ENCODE measurements at places on chromosomes 16 and 17. TPM values are rescaled to one million over a fixed set of nuclear protein-coding genes. Genes with fewer than 3 reads are reported as not detected.
A peak's percentile ranks its signal among the peaks of the same experiment; 100 is the strongest.

DNA sequence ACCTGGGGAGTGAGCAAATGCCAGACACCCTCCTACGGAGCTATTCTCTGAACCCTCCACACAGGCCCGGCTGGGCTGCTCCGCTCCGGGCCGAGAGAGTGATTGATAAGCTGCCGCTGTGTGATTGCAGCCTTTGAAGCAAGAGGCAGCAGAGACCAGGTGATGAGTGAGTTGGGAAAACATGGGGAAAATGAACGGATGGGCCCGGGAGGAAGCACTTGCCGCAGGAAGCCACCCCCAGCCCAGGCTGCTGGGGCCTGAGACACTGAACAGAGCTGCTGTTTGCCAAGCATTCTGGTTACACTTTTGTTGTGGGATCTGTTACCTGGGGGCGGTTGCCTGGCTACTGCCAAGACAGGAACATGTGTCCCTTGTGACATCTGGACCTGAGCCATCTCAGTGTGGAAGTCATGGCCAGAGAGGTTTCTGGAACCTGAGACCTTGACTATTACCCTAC, 46.4 kb upstream of the KLHDC4 start:
- no peak for DNase-seq

DNA sequence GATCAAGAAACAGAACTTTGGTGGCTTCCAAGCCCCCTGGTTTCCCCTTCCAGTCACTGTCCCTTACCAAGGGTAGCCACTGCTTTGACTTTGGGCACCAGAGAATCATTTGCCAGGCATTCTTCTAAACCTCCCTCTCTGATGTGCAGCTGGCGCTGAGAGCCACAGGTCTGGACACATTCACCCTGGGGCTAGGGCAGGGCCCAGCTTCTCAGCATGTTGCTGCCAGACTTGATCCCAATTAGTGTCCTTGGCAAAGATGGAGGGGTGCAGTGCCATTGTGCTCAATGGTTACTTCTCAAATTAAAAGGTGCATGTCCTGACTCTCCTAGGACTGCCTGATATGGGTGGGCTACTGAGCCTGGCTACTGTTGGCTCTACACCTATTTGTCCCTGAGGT, 7.6 kb upstream of the SLC47A2 start:
- DNase-seq = no peak

DNA sequence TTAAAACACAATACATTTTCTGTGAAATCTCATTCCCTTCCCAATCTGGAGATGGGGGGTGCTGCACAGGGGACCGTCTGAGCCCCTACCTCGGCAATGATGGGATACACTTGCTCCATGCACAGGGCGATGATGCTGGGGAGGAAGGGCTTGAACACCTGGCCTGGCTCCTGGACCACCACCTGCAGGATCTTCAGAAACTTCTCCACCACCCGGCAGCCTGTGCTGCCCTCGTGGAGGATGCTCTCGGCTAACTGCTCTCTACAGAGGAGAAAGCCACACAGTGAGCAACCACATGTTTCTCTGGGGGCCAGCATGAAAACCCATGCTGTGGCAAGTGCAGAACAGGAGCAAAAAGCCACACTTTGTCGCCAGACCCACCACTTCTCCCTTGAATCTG, 42.4 kb upstream of the GSG1L start:
- no peak for DNase-seq

- no peak for DNase-seq
Observed at GRCh38 chr17:65637786-65638185, 76.3 kb upstream of the AXIN2 start.

- DNase-seq = no peak
Observed at GRCh38 chr17:797236-797840, 15.2 kb downstream of the MRM3 start.

- DNase-seq = no peak
Observed at GRCh38 chr16:73302942-73303341, 255.0 kb upstream of the ZFHX3 start.

- DNase-seq = peak; percentile 94
Observed at GRCh38 chr16:30949650-30950515, 1.0 kb downstream of the ORAI3 start.

DNA sequence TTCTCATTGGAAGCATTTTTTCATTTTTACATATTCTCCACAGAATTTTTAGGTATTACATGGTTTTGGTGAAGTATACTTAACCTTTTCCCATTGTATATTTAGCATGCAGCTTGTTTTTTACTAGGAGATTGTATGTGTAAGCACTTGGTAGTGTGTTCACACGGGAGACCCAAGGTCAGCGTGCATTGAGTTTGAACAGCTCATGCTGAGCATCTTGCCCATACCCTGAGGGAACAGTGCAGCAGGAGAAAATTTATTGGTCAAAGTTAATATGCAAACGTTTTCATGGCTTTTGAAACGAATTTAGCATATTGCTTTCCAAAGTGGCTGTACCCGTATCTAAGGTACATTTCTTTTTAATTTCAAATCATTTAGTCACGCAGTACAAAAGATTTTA, 168.7 kb downstream of the MRTFB start:
- no peak for DNase-seq

- DNase-seq = peak; percentile 78
Observed at GRCh38 chr17:39648616-39649366, 11.8 kb downstream of the STARD3 start.

DNA sequence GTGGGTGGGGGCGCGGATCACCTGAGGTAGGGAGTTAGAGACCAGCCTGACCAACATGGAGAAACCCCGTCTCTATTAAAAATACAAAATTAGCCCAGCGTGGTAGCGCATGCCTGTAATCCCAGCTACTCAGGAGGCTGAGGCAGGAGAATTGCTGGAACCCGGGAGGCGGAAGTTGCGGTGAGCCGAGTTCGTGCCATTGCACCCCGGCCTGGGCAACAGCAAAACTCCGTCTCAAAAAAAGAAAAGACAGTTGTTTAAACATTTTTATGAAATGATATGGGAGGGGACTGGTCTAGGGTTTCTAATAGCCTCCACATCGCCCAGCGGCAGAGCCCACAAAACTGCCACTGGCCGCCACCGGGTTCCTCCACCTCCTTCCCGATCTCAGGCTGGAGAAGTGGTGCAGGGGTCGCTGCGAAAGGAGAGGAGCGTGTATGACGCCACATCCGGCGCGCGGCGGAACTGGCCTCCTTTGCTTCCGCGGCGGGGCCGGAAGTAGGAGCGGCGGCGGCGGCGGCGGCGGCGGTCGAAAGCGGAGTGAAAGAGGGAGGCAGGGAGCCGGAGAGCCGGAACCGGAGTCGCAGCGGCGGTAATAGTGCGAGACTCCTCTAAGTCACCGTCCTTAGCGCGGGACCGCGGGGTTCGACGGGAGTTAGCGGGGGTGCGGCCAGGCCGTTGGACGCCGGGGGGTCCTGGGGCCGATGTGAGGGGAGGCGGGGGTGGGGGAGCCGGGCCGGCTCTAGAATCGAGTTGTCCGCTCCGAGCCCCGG, at the start of gene PPP4C:
Gene PPP4C, plus strand, starts transcription at position 492 of the 773 bp plus-strand sequence. CDS start 384 bp downstream, outside the sequence.
- DNase-seq = peak; percentile 88

GRCh38 chr17:80751070-80751945, 206.7 kb downstream of the RPTOR start:
- no peak for DNase-seq

GRCh38 chr17:9237661-9238301, 216.5 kb downstream of the NTN1 start:
- no peak for DNase-seq

DNA sequence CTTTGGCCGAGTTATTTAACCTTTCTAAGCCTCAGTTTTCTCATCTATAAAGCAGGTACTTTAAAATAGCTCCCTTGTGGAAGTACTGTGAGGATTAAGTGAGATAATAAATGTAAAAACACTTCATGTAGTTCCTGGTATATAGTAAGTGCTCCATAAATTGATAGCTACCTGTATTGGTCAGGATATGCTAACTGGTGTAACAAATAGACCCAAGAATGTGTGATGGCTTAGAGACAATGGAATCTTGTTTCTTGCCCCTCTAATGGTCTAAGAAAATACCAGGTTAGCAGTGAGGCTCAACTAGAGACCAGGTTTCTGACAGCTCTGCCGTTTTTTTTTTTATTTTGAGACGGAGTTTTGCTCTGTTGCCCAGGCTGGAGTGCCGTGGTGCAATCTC, 29.8 kb downstream of the CCR7 start:
- DNase-seq = no peak

GRCh38 chr17:50238601-50239280, 35.5 kb upstream of the TMEM92 start:
- DNase-seq = peak; percentile 45

DNA sequence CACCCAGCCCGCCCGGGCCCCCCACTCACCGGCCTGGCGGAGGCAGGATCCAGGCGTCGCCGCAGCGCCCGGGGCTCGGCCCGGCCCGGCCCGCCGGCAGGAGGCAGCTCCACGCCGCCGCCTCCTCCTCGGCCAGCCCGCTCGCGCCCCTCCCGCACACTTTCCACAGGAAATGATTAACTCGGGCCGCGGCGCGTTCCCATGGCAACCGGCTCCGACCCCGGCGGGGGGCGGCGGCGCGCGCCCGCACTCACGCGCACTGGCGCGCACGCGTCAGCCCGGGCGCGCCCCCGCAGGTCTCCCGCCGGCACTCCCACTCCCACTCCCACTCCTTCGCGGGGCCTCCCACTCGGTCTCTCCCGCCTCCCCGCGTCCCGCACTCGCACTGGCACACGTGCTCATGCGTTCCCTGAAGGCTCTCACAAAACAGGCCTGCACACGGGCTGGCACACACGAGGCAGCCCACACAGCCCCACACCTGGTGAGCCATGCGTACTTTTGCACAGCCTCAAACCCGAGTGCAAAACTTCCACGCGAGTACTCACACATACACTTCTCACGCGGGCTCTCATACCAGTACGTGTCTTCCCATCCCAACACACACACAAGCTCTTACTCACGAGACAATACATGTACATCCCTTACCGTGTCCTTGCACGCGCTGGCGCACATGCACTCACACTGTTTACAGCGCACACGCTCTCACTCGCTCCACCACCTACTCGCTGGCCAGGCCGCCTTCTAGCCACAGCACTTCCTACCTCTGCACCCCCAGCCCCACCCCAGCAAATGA, at the start of gene KIFC3:
Gene KIFC3, minus strand, starts transcription at position 151 of the 793 bp plus-strand sequence. CDS start 4,248 bp downstream, outside the sequence.
- peak; percentile 78 for DNase-seq

- DNase-seq = no peak
Observed at GRCh38 chr17:9446528-9446927, 129.1 kb downstream of the STX8 start.

- no peak for DNase-seq
Observed at GRCh38 chr16:87098976-87099720, 218.0 kb downstream of the C16orf95 start.

DNA sequence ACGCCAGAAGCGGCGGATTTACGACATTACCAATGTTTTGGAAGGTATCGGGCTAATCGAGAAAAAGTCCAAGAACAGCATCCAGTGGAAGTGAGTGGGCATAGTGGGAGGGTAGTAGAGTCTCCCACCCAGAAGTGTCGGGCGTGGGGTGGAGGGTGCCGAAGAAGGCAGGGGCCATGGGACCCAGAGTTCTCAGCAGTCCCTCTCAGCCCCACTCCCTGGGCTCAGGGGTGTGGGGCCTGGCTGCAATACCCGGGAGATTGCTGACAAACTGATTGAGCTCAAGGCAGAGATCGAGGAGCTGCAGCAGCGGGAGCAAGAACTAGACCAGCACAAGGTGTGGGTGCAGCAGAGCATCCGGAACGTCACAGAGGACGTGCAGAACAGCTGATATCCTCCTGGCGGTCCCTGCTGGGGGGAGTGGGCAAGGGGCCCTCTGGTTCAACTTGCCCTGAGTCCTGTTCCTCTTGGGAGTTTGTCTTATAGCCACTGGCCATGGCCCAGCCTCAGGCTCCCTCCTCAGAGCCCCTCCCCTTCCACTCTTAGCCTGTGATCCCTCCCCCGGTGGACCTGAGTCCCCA, 916 bp downstream of the E2F4 start:
- no peak for DNase-seq

DNA sequence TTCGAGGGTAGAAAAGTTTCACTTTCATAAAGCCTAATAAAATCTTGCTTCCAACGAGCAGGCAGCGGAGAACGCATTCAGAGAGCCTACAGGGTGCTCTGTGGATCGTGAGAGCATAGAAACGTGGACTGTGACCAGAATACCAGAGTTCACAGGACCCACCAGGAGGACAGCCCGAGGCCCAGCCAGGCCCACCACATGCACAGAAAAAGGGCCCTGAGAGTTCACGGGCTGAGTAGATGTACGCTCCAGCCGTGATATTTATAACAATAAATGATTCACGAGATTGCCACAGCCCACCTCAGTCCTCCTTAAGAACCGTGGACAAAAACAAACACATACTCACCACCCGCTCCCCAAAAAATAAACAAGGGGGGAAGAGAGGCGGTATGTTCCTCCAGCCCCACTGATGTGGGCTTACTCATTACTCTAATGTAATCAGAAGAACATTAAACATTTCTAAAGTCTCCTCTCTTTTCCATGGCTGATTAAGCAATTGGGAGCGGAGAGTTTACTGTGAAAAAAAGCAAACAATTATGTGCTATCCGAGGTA, 207.2 kb downstream of the C16orf78 start:
- peak; percentile 11 for DNase-seq

GRCh38 chr17:78279360-78279990, 48.0 kb downstream of the TMEM235 start:
- no peak for DNase-seq

DNA sequence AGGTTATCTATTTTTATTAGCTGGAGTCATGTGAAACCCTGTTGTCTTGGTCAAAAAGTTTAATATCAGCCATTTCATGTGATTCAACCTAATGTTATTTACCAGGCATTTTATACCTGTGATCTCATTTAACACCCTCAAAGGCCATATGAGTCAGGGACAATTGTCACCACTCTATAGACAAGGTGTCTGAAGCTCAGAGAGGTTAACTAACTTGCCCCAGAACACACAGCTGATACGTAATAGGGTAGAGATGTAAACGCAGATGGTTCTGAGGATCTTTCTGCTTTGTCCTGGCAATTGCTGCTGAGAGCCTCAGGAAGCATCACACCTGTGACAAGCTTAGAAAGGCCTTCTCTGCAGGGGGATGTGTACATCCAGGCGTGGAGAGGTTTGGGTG, 4.9 kb downstream of the CD300A start:
- no peak for DNase-seq

- no peak for DNase-seq
Observed at GRCh38 chr17:8463099-8463498, 27.4 kb downstream of the NDEL1 start.

GRCh38 chr16:66728804-66729203, 22.6 kb downstream of the DYNC1LI2 start:
- no peak for DNase-seq

- peak; percentile 89 for DNase-seq
Observed at GRCh38 chr17:2101448-2102257, 46.8 kb downstream of the HIC1 start.

Gene UNC45B
- not detected for total RNA-seq

Gene PRSS21
- 0.17 TPM for total RNA-seq

Gene CES1
- 41.1 TPM for total RNA-seq

Gene NATD1
- total RNA-seq = 9.2 TPM

Gene DDX52
- total RNA-seq = 20.6 TPM

Gene STH
- total RNA-seq = not detected
